Activated CD8-positive, alpha-beta memory T cell treated with anti-CD3 and anti-CD28 coated beads, Interleukin-2, amount 10 ng/mL, durations not matched to agents 7 days and 5 days (primary cell): ENCODE measurements at places on chromosomes 6 and 20. TPM values are rescaled to one million over a fixed set of nuclear protein-coding genes. Genes with fewer than 3 reads are reported as not detected.

DNA sequence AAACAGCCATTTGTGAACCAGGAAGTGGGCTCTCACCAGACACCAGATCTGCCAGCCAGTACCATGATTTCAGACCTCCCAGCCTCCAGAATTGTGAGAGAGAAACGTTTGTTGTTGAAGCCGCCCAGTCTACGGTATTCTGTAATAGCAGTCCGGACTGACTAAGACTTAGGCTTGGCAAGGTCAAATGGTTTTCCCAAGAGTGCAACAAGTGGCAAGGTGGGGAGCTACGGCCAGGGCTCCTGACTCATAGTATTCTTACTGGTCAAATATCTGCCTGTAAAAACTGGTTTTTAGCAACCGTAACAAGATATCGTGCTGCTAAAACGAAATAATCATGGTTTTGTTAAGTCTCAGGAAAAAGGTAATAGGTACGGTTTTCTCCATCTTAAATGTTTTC lies 37.8 kb downstream of the MCUR1 start:
- no peaks in the 10 kb centered on the region for H3K27me3 ChIP-seq
- H3K36me3 ChIP-seq, result no peaks in the 10 kb centered on the region
- no peak for DNase-seq

- peaks cover 66% of the 10 kb centered on the region for H3K4me1 ChIP-seq
- H3K4me3 ChIP-seq, result peak overlapping the region; percentile 90
- no peaks in the 10 kb centered on the region for H3K27me3 ChIP-seq
Observed at GRCh38 chr6:26021001-26021349, 58.4 kb downstream of the TRIM38 start.

- H3K36me3 ChIP-seq, result no peaks in the 10 kb centered on the region
- DNase-seq, result no peak
- peaks cover 4% of the 10 kb centered on the region for H3K27me3 ChIP-seq
Observed at GRCh38 chr20:2236256-2236655, 59.5 kb upstream of the TGM3 start.

- no peak for DNase-seq
- H3K27ac ChIP-seq, result no peak overlapping the region
- no peaks in the 10 kb centered on the region for H3K27me3 ChIP-seq
- no peak overlapping the region for H3K4me3 ChIP-seq
- peaks cover 7% of the 10 kb centered on the region for H3K36me3 ChIP-seq
Observed at GRCh38 chr6:45045253-45045601, 282.9 kb upstream of the RUNX2 start.

GRCh38 chr6:43192911-43193310 lies 10.9 kb downstream of the CUL9 start:
- H3K4me1 ChIP-seq, result no peaks in the 10 kb centered on the region
- H3K27me3 ChIP-seq, result no peaks in the 10 kb centered on the region
- peaks cover 22% of the 10 kb centered on the region for H3K36me3 ChIP-seq
- H3K4me3 ChIP-seq, result no peak overlapping the region
- DNase-seq, result no peak

Gene OR2B6
- total RNA-seq, result not detected

Gene IL17F
- not detected for total RNA-seq

Gene PGC
- not detected for total RNA-seq

Gene TUBB
- 1,499 TPM for total RNA-seq

Gene ZNF334
- 1.7 TPM for total RNA-seq

Gene PRR18
- not detected for total RNA-seq
